ENCODE measurements at places on chromosomes 3 and 15. TPM values are rescaled to one million over a fixed set of nuclear protein-coding genes. Genes with fewer than 3 reads are reported as not detected.

Gene CLRN1
- not detected for total RNA-seq

Gene CNTN4
- 6.8 TPM for total RNA-seq

Gene TP63
- 0.71 TPM for total RNA-seq

Gene LRRC2
- total RNA-seq = 26.0 TPM

Gene DAPK2
- 83.5 TPM for total RNA-seq

Gene MCTP2
- total RNA-seq = 0.72 TPM

Gene SHC4
- total RNA-seq = 3.5 TPM

Gene GOLGA6L4
- 2.9 TPM for total RNA-seq

Gene PP2D1
- not detected for total RNA-seq

Gene NUSAP1
- total RNA-seq = 1.5 TPM

Gene LMAN1L
- total RNA-seq = 111 TPM

Gene SLC12A1
- total RNA-seq = not detected

All from right cardiac atrium (tissue), 5 donors.